ENCODE measurements at places on chromosomes 1 and 21.

- DNase-seq, result no peak
Measured at GRCh38 chr1:168835176-168835575, 106.2 kb upstream of the DPT start.

GRCh38 chr1:245862812-245863540 is 644.1 kb downstream of the SMYD3 start:
- no peak for DNase-seq

GRCh38 chr1:167221738-167222610 is 1.3 kb downstream of the POU2F1 start:
- DNase-seq, result no peak

GRCh38 chr1:98232678-98233077 is 311.8 kb upstream of the DPYD start:
- no peak for DNase-seq

All from H1 (cell line).